HCT116 (cell line): ENCODE measurements at places on chromosomes 3 and 15.

GRCh38 chr15:41577863-41578735 is 19.1 kb downstream of the TYRO3 start:
- H3K27me3 ChIP-seq: no peaks in the 10 kb centered on the region
- no peak for DNase-seq
- no peaks in the 10 kb centered on the region for H3K4me1 ChIP-seq

DNA sequence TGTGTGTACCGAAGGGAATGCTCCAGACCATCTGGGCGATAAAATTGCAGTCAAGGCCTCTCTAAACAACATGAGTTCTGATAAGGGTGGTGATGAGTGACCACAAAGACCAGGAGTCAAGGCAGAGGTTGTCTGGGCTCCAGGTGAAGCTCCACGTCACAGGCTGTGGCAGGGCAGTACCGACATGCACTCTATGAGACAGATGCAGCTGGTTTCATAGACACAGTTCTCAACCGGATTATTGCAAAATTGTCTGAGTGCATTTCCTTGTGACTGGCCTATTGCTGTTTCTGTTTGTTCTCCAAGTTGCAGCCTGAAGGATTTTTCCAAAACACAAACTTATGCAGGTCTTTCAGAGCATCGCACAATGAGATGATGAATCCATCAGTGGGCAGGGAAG is 157.5 kb upstream of the HES1 start:
- DNase-seq: no peak
- H3K36me3 ChIP-seq: no peaks in the 10 kb centered on the region
- H3K27me3 ChIP-seq: no peaks in the 10 kb centered on the region; the same call in none of the 2 replicates
- H3K4me1 ChIP-seq: no peaks in the 10 kb centered on the region

GRCh38 chr15:40338921-40339620 is 1.7 kb downstream of the CCDC9B start:
- H3K27ac ChIP-seq: peak overlapping the region; percentile 92
- H3K36me3 ChIP-seq: peaks cover 7% of the 10 kb centered on the region; the same call in 1 of the 2 replicates
- peaks cover 41% of the 10 kb centered on the region for H3K4me1 ChIP-seq
- H3K27me3 ChIP-seq: no peaks in the 10 kb centered on the region
- peak overlapping the region; percentile 60 for H3K4me3 ChIP-seq
- DNase-seq: peak; percentile 79

- no peak overlapping the region for H3K27ac ChIP-seq
- H3K27me3 ChIP-seq: no peaks in the 10 kb centered on the region
These were observed 167.9 kb downstream of the BBX start for GRCh38 chr3:107690522-107691138.

DNA sequence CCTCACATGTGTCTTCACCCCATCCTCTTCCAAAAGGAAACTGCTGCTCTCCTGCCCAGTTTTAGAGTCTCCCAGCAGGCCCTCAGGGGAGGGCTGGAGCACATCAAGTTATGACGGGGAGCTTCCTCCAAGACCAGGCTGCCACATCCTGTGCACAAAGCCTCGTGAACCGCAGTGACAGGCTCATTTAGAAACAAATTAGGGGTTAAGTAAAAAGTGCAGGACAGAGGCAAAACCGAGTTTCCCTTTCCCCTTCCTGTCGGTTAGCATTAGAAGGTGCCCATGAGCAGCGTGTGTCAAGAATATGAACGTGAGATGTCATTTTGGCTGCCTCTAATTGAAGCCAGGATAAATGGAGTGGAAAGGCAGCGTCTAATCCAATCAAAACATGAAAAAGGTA is 199.7 kb downstream of the ARRDC4 start:
- H3K36me3 ChIP-seq: no peaks in the 10 kb centered on the region
- DNase-seq: no peak
- no peak overlapping the region for H3K27ac ChIP-seq
- peaks cover 6% of the 10 kb centered on the region; the same call in 1 of the 2 replicates for H3K27me3 ChIP-seq
- H3K4me1 ChIP-seq: no peaks in the 10 kb centered on the region

GRCh38 chr3:59753808-59754450 is 704.1 kb upstream of the CFAP20DC start:
- H3K27ac ChIP-seq: no peak overlapping the region
- no peaks in the 10 kb centered on the region for H3K4me1 ChIP-seq
- DNase-seq: no peak
- no peak overlapping the region for H3K4me3 ChIP-seq
- H3K27me3 ChIP-seq: peaks cover 22% of the 10 kb centered on the region

DNA sequence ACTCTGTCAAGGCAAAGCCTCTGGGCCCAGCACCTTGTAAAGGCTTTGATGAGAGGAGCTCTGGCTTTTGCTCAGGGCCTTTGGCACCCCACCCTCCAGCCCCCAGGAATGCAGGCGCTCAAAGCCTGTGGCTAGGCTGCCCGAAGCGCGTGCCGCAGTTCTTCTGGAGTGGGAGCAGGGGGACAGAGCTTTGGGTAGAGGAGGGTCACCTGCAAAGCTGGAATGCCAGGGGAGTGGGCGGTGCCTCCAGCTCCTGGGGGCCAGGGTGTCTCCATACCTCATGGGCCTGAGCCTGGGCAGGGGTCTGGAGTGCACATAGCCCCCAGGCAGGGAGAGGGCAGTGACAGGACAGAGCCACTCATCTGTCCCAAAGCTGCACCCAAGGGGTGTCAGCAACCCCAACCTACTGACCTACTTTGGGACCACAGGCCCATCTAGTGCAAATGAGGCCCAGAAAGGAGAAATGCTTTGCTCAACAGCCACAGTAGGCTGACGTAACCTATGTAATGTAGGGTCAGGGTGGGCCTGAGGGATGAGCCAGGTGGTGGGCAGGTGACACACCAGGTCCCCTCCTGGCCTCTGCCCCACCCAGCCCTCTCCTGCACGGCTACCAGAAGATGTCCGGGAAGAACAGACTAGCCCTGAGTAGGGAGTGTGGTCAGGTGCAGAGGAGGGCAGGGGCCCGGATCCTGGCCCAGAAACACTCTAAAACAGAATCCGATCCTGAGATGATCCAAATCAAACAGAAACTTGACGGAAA is 2.2 kb upstream of the CALML4 start:
- no peak overlapping the region for H3K4me3 ChIP-seq
- no peaks in the 10 kb centered on the region for H3K27me3 ChIP-seq
- peaks cover 20% of the 10 kb centered on the region for H3K4me1 ChIP-seq

DNA sequence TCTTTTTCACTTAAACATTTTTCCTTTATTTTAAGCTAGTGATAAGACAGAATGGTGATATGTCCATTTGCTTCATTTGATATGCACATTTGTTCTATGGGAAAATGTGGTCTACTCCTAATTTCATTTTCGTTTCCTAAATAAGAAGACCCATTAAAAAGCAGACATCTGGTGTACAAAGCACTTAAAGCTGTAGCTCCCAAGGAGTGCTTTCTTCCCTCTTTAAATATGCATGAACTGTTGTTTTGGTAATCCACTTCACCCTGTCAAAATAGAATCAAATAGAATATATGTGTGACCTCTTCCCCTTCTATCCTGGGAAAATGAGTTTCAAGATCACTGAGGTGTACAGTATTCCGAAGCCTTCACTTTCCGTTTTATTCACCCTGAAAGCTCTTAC is 182.8 kb downstream of the ROBO2 start:
- no peaks in the 10 kb centered on the region for H3K27me3 ChIP-seq
- no peak overlapping the region for H3K4me3 ChIP-seq
- no peak overlapping the region for H3K27ac ChIP-seq
- H3K36me3 ChIP-seq: no peaks in the 10 kb centered on the region
- DNase-seq: no peak

DNA sequence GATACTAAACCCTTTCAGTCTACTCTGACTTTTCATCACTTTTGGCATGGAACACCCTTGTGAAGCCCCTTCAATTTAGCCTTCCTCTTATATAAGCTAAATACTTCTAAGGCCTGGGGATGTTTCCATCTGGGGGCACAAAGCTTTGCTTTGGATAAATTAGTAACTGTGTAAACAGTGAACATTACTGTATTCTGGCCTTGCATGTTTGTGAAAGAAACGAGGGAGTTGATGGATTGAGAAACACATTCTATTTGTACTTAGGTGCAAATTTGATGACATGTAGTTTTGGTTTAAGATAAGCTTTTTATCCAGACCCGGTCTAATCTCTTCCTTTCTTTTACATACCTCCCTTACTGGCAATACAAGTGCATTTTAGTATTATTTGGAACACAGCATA is 19.7 kb downstream of the PSMD6 start:
- DNase-seq: no peak
- no peaks in the 10 kb centered on the region for H3K27me3 ChIP-seq
- no peak overlapping the region for H3K4me3 ChIP-seq
- no peak overlapping the region for H3K27ac ChIP-seq

DNA sequence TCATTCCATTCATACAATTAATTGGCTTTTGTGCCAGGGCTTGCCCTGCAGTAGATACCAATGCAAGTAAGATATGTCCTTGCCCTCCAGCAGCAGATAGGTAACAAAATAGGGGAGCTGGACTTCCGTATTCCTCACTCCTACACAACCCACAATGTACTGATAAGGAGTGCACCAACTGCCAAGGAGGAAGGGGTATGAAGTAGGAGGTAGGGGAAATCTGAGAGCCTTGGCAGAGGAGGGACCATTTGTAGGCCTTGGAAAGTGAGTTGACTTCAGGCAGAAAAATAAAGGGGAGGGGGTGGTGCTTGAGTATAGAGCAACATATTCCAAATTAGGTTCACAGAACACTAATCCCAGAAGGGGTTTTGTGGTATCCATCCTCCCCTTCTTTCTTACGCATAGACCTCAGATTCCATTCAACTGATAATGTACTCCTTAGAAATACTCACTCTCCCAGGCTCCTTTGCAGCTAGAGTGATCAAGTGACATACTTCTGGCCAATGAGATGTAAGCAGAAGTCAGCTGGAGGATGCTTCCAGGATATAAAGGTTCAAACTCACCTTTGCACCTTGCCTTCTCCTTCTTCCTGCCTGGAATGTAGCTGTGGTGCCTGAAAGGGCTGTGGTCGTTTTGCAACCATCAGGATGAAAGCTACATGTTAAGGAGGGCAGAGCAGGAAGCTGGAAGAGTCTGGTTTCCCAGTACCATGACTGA is 127.1 kb upstream of the SMAD3 start:
- no peak overlapping the region for H3K27ac ChIP-seq
- DNase-seq: no peak
- H3K4me3 ChIP-seq: no peak overlapping the region
- H3K4me1 ChIP-seq: 0 out of 2 replicates have a peak, but pooled peaks cover 2% of the 10 kb centered on the region
- H3K27me3 ChIP-seq: no peaks in the 10 kb centered on the region

GRCh38 chr3:27714146-27714526 is 8.0 kb downstream of the EOMES start:
- no peaks in the 10 kb centered on the region for H3K36me3 ChIP-seq
- H3K27ac ChIP-seq: no peak overlapping the region
- DNase-seq: no peak
- H3K27me3 ChIP-seq: no peaks in the 10 kb centered on the region
- no peaks in the 10 kb centered on the region for H3K4me1 ChIP-seq

- H3K27ac ChIP-seq: peak overlapping the region; percentile 85
- H3K4me1 ChIP-seq: no peaks in the 10 kb centered on the region; the same call in 1 of the 2 replicates
- DNase-seq: no peak
- H3K4me3 ChIP-seq: peak overlapping the region; percentile 100
- peaks cover 45% of the 10 kb centered on the region for H3K36me3 ChIP-seq
These were observed 1.1 kb downstream of the RPS17 start for GRCh38 chr15:82538961-82539690.

- no peak overlapping the region for H3K27ac ChIP-seq
- H3K4me3 ChIP-seq: no peak overlapping the region
- H3K36me3 ChIP-seq: no peaks in the 10 kb centered on the region
- DNase-seq: no peak
These were observed 85.6 kb downstream of the CPN2 start for GRCh38 chr3:194265505-194265892.

GRCh38 chr15:53400986-53401385 is 358.5 kb downstream of the WDR72 start:
- peaks cover 5% of the 10 kb centered on the region; the same call in 1 of the 2 replicates for H3K27me3 ChIP-seq
- H3K27ac ChIP-seq: no peak overlapping the region
- DNase-seq: no peak
- no peak overlapping the region for H3K4me3 ChIP-seq
- H3K36me3 ChIP-seq: no peaks in the 10 kb centered on the region

DNA sequence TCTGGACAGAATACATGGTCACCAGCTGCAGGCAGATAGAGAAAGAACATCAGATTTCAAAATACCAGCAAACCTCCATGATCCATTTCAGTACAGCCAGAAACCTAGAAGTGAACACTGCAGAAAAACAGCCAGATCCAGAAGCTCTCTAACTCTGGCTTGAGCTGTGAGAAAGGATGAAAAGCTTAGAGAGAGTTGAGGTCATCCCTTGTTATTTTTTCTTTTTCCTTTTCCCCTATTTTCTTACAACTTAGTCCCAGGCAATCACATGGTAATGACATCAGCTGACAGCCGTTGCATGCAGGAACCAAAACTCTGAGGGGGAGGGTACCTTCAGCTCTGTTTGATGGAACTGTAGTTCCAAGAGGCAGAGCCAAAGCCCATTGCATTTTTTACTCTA is 113.2 kb downstream of the TCF12 start:
- DNase-seq: no peak
- H3K36me3 ChIP-seq: no peaks in the 10 kb centered on the region
- no peak overlapping the region for H3K4me3 ChIP-seq
- H3K4me1 ChIP-seq: no peaks in the 10 kb centered on the region
- H3K27me3 ChIP-seq: no peaks in the 10 kb centered on the region

GRCh38 chr15:38477637-38478036 is 23.7 kb downstream of the FAM98B start:
- no peaks in the 10 kb centered on the region for H3K27me3 ChIP-seq
- no peak for DNase-seq
- H3K4me3 ChIP-seq: no peak overlapping the region

DNA sequence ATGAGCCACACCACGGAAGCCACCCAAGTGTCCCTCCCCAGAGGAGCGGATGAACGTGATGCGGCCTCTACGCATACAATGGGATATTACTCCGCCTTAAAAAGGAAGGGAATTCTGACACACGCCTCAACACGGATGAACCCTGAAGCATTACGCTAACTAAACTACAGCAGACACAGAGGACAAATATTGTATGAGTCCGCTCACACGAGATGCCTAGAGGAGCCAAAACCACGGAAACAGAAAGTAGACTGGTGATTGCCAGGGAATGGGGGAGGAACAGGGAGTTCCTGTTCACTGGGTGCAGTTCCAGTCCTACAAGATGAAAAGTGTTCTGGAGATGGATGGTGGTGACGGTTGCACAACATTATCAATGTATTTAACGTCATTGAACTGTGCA is 32.7 kb downstream of the SRGAP3 start:
- H3K4me3 ChIP-seq: no peak overlapping the region
- no peak for DNase-seq
- H3K36me3 ChIP-seq: no peaks in the 10 kb centered on the region
- H3K27ac ChIP-seq: no peak overlapping the region

DNA sequence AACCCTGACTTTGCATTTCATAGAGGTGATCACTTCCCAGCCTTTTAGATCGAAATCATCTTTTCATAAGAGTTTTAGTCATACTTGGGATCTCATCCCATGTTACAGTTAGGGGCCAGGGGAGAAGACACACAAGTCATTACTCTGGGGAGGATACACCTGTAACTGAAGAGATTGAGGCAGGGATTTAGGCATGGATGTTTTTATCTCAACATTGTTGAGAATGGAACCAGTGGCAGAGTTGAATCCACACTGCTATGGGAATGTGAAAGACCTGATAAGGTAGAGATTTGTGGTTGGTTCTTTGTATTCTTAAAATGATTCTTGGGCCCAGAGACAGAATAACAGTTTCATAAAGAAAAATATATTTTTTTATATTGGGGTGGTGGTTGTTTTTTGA is 16.2 kb upstream of the CLEC3B start:
- no peak overlapping the region for H3K27ac ChIP-seq
- peaks cover 13% of the 10 kb centered on the region; the same call in 1 of the 2 replicates for H3K36me3 ChIP-seq
- no peaks in the 10 kb centered on the region for H3K27me3 ChIP-seq
- DNase-seq: no peak
- no peaks in the 10 kb centered on the region for H3K4me1 ChIP-seq

- H3K4me1 ChIP-seq: no peaks in the 10 kb centered on the region
- no peaks in the 10 kb centered on the region for H3K27me3 ChIP-seq
- no peak overlapping the region for H3K4me3 ChIP-seq
- DNase-seq: no peak
- H3K36me3 ChIP-seq: no peaks in the 10 kb centered on the region
These were observed 166.0 kb downstream of the ARRDC4 start for GRCh38 chr15:98126326-98127085.
